ENCODE measurements at places on chromosomes 16 and 17.

DNA sequence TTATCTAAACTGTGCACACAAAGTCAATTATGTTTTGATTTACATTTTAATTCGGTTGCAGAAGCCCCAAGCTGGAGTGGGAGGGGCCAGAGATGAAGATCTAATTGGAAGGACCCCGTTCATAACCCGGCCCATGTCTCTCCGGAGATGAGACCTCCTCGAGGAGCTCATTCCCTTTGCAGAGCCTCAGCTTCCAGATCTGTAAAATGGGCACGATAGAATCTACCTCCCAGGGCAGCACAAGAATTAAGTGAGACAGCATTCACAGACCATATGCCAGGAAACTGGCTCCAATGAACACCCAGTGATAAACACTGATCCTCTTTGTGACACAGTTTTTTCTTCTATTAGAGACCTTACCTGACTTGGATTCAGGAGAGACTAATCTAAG lies 446.5 kb upstream of the CDH5 start:
- no peak for DNase-seq

- DNase-seq = no peak
Measured at GRCh38 chr17:74018115-74018514, 185.4 kb upstream of the RPL38 start.

- DNase-seq = no peak
Measured at GRCh38 chr17:79544142-79544914, 66.5 kb downstream of the RBFOX3 start.

- no peak for DNase-seq
Measured at GRCh38 chr16:84087001-84087400, 29.7 kb downstream of the MBTPS1 start.

- no peak for DNase-seq
Measured at GRCh38 chr16:86534779-86535615, 20.0 kb downstream of the MTHFSD start.

- DNase-seq = no peak
Measured at GRCh38 chr16:30605158-30605557, 5.0 kb downstream of the ZNF689 start.

GRCh38 chr17:70099294-70099693 lies 24.3 kb downstream of the KCNJ16 start:
- no peak for DNase-seq

GRCh38 chr16:63684149-63685101 lies 1437.4 kb downstream of the CDH11 start:
- DNase-seq = no peak

- no peak for DNase-seq
Measured at GRCh38 chr17:75611851-75612429, 21.3 kb upstream of the SMIM5 start.

GRCh38 chr16:590188-590814 lies 435 bp downstream of the RAB40C start:
- DNase-seq = no peak

DNA sequence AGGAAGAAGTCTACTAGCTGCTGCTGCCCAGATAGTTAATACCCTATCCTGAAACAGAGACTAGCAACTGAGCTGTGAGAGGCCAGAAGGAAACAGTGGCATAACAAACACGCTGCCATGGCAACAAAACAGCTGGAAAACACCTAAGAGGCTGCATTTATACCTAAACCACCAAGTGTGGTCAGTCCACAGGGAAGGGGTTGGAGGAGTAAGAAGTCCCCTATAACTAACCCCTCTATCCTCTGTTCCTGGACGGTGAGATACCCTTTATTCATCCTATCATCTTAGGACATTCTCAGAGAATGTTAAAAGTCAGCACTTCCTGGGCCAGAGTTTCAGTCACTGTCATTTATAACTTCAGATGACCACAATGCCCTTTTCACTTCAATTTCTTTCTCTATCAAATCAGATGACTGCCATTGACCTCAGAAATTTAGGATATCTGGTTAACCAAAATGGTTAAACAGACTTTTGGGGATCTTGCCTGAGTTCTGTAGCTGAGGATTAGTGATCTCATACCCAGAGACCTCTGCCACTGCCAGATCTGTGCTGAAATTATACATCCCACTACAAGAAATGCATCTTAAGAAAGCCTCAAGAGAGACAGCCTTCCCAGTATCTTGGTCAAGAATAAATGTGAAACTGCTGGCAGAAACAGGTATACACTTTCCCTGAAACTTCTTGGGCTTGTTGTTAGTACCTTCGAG lies 36.2 kb downstream of the STH start:
- no peak for DNase-seq

DNA sequence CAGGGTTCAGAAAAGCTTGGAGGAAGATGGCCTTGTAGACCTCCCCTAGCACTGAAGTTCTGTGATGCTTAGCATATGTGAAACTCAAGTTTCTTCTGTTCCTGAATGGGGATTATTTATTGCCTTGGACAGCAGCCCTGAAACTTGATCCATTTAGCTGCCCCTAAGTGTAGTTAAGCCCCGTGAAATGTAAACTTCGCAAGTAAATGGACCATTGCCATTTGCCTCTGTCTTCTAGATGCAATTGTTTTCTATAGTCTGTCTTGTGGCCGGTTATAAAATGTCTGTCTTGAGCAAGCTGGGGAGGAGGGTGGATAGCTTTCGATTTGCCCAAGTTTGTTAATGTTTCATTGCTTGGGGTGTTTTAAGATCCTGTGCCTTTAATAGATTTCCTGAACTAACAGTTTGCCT lies 261.8 kb downstream of the CDH13 start:
- DNase-seq = peak; percentile 87

- no peak for DNase-seq
Measured at GRCh38 chr16:1950047-1950446, 4.4 kb downstream of the RPL3L start.

GRCh38 chr17:360092-360750 lies 7.6 kb upstream of the RPH3AL start:
- no peak for DNase-seq

DNA sequence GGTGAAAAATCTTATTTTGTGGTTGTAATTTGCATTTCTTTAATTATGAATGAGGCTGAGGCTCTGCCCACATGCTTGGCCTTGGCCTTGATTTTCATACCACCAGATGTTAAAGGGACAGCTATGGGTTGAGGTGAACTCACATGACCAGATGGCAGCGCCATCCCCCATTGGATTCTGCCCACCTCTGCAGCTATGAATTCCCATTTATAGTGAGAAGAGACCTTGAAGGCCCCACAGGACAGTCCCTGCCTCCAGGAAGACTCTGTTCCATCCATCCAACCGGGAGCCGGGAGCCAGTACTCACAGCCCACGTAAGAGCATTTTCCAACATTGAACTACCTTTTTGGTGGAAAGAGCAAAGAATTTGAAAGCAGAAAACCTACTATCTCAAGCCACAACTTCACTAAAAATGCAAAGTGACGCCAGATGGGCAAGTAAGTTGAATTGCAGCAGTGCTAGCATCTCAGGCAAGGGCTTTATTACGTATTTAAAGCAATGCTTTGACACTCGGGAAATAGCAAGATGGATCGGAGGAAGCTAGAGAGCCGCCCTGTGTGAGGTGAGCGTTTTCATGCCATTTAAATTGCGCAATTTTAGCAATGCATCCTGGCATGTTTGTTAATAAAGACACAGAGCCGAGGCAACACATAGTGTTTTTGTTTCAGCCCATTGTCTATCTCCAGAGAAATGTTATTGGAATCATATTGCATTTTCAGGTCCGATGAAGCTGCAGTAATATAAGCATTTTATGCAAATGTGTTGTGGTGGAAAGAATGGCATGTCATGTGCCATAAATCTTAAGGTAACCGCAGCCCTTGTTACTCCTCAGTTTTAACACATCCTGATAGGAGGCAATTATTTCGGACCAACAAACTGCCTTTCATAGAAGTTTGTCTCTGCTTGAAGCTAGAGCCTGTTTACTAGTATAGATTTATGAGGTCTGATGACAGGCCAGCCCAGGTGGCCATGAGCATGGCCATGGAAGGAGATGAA lies 273.4 kb upstream of the TNRC6C start:
- DNase-seq = no peak

GRCh38 chr16:27928542-27928941 lies 135.0 kb downstream of the GSG1L start:
- no peak for DNase-seq
